Stimulated activated CD8-positive, alpha-beta memory T cell treated with anti-CD3 and anti-CD28 coated beads, Interleukin-4, amount 100 ng/mL, for 1 hour (primary cell): ENCODE measurements at places on chromosomes 6 and 20.

- no peak for DNase-seq
Observed at GRCh38 chr6:16179970-16180431, 51.1 kb downstream of the MYLIP start.

- no peak for DNase-seq
Observed at GRCh38 chr6:131139599-131139998, 4.3 kb downstream of the AKAP7 start.

DNA sequence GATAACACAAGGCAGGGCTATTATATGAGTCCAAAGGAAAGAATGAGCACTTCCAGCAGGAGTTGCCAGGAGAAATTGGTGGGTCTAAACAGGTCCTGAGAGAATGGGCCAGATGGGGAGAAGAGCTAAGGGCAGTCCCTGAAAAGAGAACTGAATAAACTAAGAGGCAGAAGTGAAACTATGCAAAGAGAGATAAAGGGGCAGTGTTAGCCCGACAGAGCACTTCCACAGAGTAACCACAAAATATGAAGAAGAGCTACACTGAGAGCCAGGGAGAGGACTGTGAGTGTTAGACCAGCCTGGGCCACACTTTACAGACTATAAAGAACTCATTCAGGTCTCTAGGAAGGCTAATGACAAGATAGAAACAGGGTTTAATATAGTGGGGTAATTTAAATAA, 43.8 kb downstream of the RALGAPA2 start:
- DNase-seq = no peak

DNA sequence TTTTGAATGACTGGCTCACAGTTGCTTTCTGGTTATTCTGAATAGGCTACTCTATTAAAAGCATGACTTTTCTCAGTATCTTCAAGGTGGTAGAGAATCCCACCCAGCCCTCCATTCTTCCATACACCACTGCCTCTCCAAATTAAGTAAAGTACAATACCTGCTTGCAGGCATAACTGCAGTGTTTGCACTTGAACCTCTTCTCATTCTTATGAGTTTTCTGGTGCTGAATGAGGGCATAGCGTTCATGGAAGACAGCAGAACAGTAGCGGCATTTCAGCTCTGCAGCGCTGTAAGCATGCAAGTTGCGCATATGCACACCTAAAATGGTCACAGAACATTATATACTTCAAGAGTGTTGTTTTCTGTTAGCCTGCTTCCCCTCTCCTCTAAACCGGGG, 12.5 kb downstream of the CTCFL start:
- DNase-seq = no peak

DNA sequence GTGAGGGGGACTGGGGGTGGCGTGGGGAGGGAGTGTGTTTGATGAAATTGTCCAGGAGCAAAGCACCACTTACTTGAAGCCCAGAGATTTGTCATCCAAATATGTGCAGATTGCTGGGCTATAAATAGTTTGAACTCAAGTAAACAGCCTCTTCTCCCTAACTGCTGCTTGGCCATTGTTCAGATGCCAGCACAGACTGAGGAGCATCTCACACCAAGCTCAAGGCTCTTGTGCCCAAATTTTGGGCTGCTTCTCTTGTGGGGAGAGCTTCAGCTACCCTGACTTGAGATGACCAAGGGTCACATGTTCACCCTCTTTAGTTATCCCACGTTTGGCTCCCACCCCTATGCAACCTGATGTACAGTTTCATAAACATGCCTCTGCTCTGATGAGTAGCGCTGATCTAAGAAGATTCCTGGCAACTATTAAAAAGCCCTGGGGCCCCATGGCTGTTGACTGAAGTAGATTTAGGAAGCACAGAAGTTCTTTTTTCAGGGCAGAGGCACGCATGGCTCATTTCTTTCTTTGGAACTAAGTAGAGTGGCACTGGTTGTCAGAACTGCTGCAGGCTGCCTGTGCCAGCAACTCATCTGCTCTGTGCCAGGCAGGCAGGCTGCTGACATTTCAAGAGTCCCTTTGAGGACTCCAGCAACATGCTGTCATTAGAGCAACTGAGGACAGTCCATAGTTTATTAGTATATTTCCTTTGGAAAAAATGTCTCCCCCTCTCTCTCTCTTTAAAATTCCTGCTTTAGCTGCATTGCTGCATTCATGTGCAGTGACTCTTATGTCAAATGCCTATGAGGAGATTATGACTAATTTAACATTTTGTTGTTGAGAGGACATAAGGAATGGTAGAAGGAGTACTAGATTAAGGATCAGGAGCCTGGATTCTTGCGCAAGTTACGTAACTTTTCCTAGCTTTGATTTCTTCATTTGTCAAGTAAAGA, 9.6 kb upstream of the PKIG start:
- DNase-seq = no peak

- DNase-seq = no peak
Observed at GRCh38 chr20:43102394-43102793, 87.3 kb downstream of the PTPRT start.

DNA sequence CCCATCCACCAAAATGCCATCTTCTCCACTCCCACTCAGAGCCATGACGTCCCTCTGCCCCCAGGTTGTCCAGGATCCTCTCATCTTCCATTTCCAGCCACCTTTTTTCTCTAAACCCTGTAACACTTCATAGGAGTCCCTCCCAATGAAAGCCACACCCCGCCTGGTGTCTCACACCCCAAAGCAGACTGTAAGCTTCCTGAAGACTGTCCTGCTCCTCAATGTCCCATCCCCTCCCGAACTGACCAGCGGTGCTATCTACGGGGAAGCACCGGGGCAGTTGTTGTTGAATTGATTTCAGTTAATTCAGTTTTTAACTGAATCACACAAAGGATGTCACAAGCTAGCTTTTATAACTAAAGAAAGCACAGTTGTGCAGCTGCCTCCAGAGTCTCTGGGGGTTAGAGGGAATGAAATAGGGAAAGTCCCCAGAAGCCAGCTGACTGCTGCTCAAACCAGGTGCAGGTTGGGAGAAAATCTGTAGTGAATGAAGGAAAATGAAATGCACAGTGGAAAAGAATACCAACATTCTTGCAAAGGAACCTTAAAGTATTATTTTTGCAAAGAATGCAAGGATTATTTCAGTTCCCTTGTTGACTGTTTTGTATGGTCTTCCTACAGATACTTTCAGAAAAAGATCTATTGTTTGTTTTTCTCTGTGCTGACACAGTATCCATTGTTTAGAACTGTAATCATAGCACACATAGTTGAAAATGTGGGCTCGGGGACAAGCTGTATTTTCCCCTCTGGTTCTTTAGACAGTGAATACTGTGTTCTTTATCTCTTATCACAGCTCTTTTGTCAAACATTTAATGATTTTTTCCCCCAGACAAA, 222.6 kb upstream of the QKI start:
- no peak for DNase-seq

- DNase-seq = no peak
Observed at GRCh38 chr20:15297059-15297875, 959.9 kb upstream of the FLRT3 start.

DNA sequence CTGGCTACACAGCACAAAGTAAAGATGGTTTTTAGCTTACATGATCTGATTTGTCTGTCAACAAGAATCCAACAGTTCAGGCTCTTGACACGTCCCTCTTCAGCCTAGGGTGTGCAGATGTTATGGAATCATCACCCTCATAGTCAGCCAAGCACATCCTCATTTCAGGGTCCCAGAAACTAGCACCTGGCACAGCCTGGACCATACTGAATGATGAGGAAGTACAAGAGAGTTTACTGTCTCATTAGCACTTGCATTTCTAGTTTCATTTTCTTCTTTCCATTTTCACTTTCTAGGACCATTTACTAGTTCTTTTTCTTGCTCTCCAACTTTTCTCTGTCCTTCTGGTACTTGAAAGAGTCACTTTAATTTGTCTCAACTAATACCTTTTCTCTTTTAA, 6.5 kb downstream of the RIPOR2 start:
- DNase-seq = no peak

- DNase-seq = no peak
Observed at GRCh38 chr20:3224681-3225421, 14.1 kb downstream of the SLC4A11 start.

DNA sequence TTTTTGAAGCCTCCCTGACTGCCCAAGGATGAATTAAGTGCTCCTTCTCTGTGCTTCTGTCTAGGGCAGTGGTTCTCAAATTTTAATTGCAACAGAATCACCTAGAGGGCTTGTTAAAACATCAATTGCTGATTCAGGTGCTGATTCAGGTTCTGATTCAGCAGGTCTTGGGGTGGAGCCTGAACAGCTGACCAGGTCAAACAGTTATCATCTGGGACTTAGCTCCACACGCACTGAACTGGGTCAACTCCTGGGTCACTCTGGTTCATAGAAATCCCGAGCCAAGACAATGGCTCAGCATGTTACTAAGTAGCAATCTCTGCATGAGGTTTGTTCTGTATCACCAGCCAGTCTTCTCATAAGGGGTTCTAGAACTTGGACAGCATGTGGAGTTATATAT, 192.3 kb downstream of the GJA1 start:
- DNase-seq = no peak

GRCh38 chr20:63736893-63737694, 630 bp downstream of the LIME1 start:
- no peak for DNase-seq

DNA sequence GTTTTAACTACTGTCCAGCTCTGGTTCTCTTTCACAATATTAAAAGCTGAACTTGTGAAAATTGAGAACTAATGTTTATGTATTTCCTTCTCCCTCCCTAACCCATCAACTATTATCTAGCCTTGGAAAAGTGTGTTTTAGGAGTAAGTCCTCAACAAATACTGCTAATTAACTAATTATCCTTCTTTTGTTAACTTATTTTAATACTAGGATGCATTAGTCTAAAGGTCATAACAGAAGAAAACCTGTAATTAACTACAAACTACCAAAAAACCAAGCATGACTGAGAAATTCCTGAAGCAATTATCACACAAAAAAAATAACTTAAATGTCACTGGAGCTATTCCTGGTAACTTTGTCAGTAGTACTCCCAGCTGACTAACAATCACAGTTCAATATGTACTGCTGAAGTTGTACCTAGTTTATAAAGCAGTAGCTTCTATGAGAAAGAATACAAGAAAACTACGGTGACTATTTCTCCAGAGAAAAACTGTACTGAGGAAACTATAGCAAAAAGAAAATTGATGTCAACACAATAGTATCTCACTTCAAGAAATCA, 301.9 kb downstream of the LAMA2 start:
- DNase-seq = no peak

DNA sequence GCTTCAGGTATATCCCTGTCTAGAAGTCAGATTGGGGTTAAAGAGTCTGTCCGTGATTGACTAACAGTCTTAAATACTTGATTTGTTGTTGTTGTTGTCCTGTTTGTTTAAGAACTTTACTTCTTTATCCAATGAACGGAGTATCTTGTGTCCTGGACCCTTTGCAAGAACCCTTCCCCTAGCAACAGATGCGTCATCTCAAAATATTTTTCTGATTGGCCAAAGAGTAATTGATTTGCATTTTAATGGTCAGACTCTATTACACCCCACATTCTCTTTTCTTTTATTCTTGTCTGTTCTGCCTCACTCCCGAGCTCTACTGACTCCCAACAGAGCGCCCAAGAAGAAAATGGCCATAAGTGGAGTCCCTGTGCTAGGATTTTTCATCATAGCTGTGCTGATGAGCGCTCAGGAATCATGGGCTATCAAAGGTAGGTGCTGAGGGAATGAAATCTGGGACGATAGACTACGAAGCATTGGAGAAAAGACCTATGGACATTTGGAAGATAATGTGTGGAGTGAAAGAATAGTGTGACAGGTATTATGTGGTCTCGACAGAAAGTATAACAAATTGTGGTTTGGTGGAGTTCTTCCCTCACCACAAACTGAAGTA, at the start of gene HLA-DRA:
Gene HLA-DRA (plus strand): TSS at position 286 of the 613 bp plus-strand sequence. CDS start 64 bp downstream, at position 350.
- DNase-seq = no peak

GRCh38 chr20:9407805-9408421, 106.5 kb upstream of the LAMP5 start:
- no peak for DNase-seq
